K562 (cell line): ENCODE measurements at places on chromosomes 11 and 22.
A peak's percentile ranks its signal among the peaks of the same experiment; 100 is the strongest.

DNA sequence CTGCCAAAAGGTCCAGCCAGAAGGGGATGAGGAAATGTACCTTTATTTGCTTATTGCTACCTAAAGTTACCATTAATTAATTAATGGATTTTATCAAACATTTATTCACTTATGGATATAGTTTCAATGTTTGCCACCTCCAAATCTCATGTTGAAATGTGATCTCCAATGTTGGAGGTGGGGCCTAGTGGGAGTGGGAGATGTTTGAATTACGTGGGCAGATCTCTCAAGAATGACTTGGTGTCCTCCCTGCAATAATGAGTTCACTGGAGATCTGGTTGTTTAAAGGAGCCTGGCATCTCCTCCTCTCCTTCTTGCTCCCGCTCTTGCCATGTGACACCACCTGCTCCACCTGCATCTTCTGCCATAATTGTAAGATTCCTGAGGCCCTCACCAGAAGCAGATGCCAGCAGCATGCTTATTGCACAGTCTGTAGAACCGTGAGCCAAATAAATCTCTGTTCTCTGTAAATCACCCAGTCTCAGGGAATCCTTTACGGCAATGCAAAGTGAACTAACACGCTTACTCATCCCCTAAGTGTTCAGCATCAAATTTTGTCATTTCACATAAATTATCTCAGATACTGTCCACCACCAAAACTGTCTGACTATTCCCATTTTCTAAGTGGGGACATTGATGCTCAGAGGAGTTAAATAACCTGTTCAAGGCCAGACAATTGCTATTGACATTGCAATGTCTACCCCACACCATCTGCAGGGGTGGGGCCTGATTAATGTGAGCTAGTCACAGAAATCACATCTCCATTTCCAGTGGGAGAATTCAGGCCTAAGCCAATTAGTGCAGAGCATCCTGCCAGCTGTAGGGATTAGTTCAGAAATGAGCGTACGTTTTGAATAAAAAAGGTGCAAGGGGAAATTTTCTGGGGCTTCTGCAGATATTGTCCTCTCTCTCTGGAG is 51.6 kb upstream of the SYN3 start:
- no peak for DNase-seq

DNA sequence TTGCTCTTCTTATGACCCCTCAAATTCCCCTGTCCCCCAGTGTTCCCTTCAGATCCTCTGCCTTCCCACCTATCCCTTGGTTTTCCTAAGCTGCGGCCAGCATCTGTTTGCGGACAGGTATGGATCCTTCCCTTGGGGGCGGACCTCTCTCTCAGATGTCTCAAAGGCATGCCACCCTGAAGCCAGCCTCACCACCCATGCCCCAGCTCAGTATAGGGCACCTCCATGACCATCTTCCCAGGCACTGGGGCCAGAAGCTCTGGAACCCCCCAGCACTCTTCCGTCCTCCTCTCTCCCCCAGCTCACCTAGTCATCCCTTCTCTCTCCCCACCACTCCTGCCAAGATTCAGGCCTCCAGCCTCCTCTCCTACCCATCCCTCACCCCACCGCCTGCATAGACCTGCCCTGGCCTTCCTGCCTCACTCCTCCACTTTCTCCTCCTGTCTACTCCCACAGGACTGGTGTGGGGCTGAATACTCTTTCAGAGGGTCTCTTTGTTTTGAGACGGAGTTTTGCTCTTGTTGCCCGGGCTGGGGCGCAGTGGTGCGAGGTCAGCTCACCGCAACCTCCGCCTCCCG is 2.2 kb downstream of the LRRC75B start:
- DNase-seq = no peak

- no peak for DNase-seq
Observed at GRCh38 chr11:115364896-115365295, 139.3 kb downstream of the CADM1 start.

GRCh38 chr11:20671856-20672546 is 2.6 kb downstream of the NELL1 start:
- DNase-seq = peak; percentile 4

- no peak for DNase-seq
Observed at GRCh38 chr22:47053013-47053725, 290.7 kb downstream of the TBC1D22A start.

DNA sequence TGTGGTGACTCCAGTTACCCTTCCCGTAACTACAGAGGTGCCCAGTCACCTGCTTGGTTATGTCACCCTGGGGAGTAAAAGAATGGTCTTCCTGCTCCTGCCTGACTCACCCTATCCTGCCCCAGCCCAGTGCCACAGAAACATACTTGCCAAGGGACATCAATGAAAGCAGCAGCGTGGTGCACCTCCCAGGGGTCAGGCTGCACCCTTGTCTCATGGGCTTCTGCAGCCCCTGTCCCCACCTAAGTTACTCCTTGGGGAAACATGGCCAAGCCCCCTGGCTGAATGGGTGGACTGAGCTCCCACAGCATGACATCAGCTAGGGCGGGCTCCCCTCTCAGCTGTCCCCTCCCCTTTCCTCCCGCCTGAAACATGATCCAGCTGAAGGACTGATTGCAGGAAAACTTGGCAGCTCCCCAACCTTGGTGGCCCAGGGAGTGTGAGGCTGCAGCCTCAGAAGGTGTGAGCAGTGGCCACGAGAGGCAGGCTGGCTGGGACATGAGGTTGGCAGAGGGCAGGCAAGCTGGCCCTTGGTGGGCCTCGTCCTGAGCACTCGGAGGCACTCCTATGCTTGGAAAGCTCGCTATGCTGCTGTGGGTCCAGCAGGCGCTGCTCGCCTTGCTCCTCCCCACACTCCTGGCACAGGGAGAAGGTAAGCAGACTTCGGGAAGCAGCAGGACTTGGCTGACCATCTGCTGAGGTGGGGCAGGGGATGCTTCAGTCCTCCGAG is at the start of gene HTR3A:
TSS of gene HTR3A (plus strand) at position 368 of the 730 bp plus-strand sequence. CDS start at position 586, 218 bp downstream.
- DNase-seq = peak; percentile 58

GRCh38 chr11:11979488-11980117 is 28.8 kb downstream of the DKK3 start:
- no peak for DNase-seq

DNA sequence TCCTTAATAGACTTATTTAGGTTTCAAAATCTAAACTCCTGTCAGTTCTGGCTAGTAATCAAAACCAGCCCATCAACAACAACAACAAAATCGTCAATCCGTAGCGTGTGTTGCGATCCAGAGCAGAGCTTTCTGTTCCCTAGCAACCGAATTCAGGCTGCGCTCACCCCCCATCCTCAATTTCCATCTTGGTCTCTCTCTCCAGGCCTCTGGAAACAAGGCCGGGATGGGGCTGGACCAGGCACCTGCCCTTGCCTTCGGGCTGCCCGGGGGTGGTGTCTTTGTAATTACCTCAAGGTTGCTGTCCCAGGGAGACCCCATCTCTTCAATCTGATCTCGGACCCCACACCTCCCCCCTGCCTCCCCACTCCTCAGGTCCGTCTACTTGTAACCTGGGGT is 1341.5 kb downstream of the BRD1 start:
- no peak for DNase-seq

- DNase-seq = peak; percentile 45
Observed at GRCh38 chr22:49826603-49827270, 936 bp downstream of the BRD1 start.

- DNase-seq = no peak
Observed at GRCh38 chr11:95349345-95349942, 118.4 kb upstream of the SESN3 start.

DNA sequence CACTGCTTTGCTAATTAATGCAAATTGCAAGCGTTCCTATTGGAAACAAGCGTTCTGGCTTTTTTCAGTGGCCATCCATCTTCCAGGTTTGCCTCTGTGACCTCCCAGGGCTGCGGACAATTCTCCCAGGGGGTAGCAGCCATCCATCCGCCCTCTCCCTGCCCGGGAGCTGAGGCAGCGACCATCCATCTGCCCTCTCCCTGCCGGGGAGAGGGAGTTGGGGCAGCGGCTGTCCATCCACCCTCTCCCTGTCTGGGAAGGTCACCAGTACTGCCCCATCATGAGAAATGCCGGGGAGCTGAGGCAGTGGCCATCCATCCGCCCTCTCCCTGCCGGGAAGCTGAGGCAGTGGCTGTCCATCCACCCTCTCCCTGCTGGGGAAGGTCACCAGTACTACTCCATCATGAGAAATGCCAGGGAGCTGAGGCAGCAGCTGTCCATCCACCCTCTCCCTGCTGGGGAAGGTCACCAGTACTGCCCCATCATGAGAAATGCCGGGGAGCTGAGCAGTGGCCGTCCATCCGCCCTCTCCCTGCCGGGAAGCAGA is 394.7 kb downstream of the BRD1 start:
- no peak for DNase-seq

- no peak for DNase-seq
Observed at GRCh38 chr22:49398115-49398514, 429.6 kb downstream of the BRD1 start.

GRCh38 chr22:29308148-29308790 is 1.8 kb downstream of the GAS2L1 start:
- no peak for DNase-seq

- DNase-seq = no peak
Observed at GRCh38 chr11:78504708-78505107, 70.0 kb downstream of the NARS2 start.

DNA sequence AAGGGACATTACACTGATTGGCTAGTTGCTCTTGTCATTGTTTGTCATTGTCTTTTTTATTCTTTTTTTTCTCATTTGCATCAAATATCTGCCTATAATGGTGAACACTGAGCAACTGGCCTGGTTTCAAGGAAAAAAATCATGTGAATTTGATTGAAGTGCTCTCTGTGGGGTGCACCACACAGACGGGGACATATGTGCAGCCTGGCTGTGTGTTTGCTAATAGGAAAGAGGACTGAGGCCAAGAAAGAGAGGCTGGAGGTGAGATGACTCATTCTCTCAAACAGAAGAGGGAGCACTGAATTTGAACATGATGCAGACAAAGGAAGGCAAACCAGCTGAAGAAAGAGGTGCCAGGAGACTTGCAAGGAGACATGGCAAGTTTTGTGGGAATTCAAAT is 684.9 kb upstream of the CCDC90B start:
- no peak for DNase-seq

DNA sequence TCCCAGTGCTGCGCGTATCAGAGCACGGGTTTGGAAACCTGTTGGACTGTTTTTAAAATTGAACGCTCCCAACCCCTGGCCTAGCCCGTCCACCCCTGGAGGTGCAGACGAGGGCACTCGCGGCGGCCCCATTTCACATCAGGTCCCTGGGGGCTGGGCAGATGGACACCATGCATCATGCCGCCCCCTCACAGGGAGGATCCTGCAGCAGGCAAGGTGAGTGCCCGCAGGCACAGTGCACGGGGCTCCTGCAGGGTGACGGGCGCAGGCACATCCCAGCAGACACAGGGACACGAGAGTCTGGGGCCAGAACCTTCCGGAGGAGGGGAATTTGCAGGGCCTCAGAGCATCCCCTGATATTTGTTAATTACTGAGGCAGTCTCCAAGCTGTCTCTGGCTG is 7.3 kb downstream of the ANO9 start:
- no peak for DNase-seq

DNA sequence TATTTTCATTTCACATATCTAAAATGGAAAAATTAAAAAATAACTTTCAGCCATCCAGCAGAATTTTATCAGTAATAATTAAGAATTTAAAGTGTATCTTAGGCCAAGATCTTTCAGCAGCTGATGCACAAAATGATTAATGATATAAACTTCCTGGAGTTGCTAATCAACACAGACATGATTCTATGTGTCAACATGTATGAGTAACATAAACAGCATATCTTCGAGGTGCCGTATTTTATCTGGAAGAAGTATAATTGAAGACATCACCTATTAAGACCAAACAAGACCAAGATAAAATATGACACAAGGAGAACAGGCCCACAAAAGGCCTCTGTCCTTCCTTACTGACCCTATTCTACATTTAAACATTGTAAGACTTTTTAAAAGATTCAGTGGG is 45.2 kb downstream of the SLC5A12 start:
- no peak for DNase-seq

DNA sequence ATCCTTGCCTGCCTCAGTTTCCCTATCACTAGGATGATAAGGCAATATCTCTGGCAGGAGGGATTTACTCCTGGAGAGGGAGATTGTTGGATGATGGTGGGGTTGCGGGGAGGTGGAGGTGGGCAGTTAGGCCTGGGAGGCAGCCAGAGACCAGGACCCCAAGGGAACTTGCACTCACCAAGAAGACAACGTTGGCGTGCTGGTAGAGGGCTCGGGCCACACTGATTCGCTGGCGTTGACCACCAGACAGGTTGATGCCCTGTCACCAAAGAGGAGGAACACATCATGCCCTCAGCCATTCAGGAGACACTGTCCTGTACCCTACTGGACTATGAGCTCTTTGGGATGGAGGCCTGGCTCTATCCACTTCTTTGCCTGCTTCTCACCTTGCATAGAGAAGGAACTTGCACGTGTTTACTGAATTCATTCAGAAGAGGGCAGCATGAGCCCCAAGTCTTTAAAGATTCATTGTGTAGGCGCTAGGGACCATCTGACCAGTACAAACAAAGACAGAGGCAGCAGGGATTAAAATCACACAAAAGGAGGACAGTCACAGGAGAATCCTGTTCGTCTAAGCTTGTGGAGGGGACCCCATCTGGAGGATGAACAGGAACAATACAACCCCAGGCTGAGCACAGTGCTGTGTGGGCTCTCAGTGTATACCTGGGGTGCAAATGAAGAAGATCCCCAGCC is 24.2 kb upstream of the KCNJ11 start:
- no peak for DNase-seq

GRCh38 chr11:104700609-104701008 is 197.7 kb downstream of the CASP12 start:
- no peak for DNase-seq

- no peak for DNase-seq
Observed at GRCh38 chr22:35178446-35178845, 78.8 kb upstream of the HMGXB4 start.

DNA sequence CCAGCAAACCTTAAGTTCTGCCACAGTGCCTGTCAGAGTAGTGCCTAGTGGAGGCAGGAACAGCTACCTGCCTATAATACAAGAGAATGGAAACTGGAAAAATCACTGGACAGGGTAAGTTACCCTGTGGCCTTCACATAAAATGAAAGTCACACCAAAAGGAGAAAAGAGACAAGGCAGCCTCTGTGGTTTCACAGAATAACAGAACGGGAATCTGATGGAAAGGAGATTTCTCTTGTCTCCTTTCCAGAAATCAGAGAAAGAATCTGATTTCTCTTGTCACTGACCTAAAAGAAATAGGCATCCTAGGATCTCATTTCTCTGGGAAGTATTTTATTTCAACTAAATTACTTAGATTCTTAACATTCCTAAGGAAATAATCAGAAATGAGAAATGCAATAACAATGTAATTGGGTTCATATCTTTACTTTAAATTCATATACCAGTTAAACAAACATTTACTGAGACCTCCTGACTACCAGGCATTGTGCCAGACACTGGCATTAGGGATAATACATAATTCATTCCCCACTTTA is 41.6 kb downstream of the PRCP start:
- no peak for DNase-seq

DNA sequence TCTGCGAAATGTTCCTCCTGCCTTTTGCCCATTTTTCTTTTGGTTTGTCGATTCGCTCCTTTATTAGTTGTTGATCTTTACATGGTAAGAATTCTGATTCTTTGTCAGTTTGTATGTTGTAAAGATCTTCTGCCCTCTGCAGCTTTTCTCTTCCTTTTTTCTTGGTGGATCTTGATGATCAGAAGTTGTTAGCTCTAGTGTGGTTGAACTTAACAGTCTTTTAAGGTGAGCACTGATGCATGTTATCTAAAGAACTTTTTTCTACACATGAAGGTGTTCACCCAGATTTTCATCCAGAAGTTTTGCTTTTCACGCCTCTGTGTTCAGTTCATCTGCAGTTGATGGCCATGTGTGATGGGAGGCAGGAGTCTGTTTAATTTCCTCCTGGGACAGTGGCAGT is 133.7 kb downstream of the TBC1D22A start:
- DNase-seq = no peak

- DNase-seq = no peak
Observed at GRCh38 chr11:112439614-112440013, 179.0 kb upstream of the PLET1 start.
